Stimulated activated CD8-positive, alpha-beta memory T cell treated with anti-CD3 and anti-CD28 coated beads, Interleukin-2, amount 100 ng/mL, for 48 hours (primary cell): ENCODE measurements at places on chromosomes 4 and X.

- no peak for DNase-seq
Observed at GRCh38 chr4:76527666-76528065, 92.6 kb downstream of the SHROOM3 start.

DNA sequence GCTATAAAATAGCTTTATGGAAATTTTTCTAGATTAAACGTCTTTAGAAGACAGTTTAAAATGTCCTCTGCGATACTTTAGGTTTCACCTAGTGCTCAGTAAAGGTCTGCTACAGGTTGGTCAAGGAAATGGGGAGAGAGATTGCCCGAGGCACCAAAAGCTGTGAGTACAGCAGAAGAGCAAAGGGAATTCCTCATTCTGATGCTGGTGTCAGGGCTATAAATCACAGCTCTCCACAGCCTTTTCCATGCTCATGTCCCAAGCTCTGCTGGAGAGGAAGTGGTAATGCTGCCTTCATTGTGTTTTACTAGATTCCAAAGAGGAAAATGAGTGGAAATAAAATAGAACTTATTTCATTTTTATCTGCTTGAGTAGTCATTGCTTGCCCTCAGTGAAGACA lies 2060.4 kb downstream of the ARAP2 start:
- DNase-seq, result no peak

GRCh38 chr4:104749062-104749461 lies 254.4 kb upstream of the CXXC4 start:
- DNase-seq, result no peak

DNA sequence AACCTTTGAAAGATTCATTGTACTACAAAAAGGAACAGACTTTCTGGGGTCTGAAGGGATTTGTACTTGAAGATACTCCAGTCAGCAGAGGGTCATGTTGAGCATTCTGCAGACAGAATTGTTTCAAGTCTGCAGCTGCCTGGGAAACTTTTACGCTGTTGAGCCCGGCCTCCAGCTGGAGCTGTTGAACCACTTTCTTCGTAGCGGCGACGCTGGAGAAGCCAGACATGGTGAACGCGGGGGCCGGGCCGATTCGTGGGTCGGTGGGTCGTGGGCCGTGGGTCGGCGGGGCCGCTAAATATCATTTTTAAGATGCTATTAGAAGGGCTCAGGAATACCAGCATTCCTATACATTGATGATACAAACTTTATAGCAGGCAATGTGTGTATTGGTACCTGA lies 12.0 kb upstream of the RTL9 start:
- DNase-seq, result no peak

DNA sequence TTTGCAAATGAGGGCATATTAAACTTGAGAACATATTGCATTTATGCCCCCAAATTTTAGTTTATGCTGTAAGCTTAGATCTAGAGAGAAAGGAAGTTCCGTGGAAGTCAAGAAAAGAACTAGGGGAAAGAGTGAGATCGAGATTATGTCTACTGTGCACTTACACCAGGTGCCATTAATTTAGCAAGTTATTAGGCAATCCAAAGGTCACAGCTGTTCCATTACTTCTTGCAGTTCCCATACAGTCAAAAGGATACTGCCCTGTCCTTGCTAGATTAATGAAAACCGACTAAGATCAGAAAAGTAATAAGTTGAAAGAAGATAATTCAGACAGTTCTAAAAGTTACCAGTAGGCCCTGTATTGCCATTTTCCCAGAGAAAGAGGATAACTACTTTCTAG lies 49.3 kb upstream of the SLC7A11 start:
- DNase-seq, result no peak

DNA sequence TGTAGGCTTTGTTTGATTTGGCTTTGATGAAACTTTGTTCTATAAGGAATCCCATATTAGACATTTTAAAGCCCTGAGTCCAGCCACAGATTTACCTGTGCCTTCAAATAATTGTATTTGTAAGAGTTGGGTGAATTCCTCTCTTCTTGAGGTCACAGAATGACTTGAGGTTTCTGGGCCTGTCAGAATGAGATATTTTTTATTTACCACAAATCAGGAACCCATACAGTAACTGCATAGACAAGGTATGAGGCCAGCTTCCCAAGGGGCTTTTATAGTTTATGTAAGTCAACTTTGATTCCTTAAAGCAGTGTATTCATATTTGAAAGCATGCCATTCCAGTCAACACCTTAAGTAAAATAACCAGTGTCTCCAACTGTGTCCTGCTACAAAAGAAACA lies 29.1 kb upstream of the CXCL3 start:
- no peak for DNase-seq

GRCh38 chr4:122045533-122045932 lies 93.7 kb upstream of the TRPC3 start:
- no peak for DNase-seq

GRCh38 chr4:183177001-183177400 lies 77.9 kb downstream of the WWC2 start:
- no peak for DNase-seq

- DNase-seq, result no peak
Observed at GRCh38 chr4:7876201-7876875, 63.3 kb downstream of the AFAP1 start.

GRCh38 chr4:39657465-39657864 lies 18.8 kb upstream of the SMIM14 start:
- DNase-seq, result no peak
